ENCODE measurements at places on chromosomes 13 and 19. TPM values are rescaled to one million over a fixed set of nuclear protein-coding genes. Genes with fewer than 3 reads are reported as not detected.

The TJP3 gene
- 13.0 TPM for total RNA-seq

The PABPC3 gene
- 1.1 TPM for total RNA-seq

The FFAR2 gene
- total RNA-seq: not detected

The RANBP3 gene
- 128 TPM for total RNA-seq

DNA sequence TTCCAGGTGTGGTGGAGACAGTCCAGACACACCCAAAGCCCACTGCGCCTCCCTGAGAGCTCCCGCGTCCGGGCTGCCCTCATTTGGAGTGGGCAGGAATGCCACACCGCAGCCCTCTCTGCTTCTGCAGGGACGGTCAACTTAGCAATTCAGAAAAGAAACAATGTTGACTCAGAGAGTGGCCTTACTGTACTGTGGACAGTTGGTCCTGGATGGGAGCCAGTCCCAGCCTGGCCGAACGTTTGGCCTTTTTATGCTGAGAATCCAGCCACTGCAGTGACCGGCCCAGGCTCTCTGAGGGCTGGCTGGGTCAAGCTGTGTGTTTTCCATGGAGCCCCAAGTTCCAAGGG is 7.2 kb downstream of the GAS6 start:
- DNase-seq: no peak

DNA sequence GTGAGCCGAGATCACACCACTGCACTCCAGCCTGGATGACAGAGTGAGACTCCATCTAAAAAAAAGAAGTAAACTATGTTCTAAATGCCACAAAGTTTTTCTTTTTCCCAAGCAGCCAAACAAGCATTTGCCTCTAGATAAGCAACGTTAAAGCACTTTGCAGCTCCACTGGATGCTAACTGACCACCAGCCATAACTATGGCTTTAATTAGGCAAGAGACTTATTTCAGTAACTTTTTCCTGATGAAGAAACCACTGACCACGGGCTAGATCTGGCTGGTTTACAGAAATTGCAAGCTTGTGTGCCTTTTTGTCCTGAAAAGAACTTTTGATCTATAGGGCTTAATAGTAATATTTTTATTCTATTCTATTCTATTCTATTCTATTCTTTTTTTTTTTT is 22.1 kb downstream of the CD70 start:
- no peak for DNase-seq

DNA sequence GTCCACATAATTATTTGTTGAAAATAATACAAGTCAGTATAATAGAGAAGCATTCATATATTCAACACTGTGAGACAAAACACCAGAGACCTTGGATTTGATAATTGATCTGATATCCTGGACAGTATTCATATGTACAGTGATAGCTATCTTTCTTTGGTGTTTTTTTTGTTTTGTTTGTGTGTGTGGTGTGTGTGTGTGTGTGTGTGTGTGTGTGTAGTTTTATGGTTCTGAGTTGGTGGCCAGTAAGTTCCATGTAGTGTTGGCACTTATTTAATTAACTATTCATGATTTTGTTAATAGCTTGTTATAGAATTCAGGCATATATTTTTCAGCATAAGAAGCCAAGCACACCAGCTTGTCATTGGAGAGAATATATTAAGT is 1.6 kb upstream of the ANGPTL6 start:
- DNase-seq: no peak

DNA sequence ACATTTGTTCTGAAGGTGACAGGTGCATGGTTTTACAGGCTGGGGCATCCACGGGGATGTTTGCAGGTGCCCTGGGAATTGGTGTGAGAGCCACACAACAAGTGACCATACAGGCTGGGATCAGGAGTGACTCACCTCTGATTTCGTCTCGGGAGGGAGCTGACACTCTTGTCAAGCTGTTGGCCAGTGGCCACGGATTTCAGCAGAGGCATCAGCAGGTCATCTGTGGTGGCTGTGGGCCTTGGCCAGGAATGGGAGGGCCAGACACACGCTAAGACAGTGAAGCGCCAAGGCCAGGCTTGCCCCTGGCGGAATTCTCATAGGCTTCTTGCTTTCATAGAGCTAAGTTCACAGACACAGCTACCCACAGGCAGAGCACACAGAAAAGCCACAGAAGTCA is 108.6 kb downstream of the HSPH1 start:
- no peak for DNase-seq

- DNase-seq: no peak
Observed at GRCh38 chr19:15123900-15124299, 16.7 kb downstream of the SYDE1 start.

GRCh38 chr13:41700790-41701310 is 243.5 kb downstream of the RGCC start:
- DNase-seq: no peak

DNA sequence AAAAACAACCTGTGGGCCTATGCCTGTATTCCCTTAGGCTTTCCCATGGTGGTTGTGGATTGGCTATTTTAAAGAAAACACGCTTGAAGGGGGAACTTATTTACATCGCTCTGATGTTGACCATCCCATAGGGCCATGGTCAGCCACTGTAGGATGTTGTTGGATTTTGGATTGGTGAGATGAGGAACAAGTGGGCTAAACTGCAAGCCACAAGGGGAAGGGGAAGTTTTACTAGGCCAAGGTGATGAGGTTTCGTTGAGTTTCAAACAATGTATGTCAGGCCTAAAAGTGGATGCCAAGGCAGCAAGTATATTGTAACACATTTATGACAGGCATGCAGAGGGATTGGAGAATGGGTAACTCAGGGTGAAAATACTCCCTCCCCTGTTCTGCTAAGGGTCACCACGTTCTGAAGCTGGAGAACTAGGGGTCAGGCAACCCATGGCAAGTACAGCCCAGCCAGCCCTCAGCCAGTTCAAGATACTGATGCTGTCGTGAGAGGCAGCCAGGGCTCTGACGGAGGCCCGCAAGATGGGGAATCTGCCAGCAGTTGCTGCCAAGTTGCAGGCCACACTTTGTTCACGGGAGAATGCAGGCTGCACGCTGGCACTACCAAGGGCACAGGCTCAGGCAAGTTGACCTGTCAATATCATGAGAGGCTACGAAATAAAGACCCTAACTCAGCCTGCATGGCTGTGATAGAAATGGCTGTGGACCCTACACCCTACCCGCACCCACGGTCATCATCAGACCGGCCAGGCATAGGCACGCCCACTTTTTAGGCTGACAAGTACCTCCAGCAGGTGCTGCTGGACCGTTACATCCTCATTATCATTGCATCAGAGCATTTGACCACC is 11.1 kb downstream of the IRGC start:
- DNase-seq: no peak
